GM12865 (cell line): ENCODE measurements at places on chromosomes 7 and 10.

DNA sequence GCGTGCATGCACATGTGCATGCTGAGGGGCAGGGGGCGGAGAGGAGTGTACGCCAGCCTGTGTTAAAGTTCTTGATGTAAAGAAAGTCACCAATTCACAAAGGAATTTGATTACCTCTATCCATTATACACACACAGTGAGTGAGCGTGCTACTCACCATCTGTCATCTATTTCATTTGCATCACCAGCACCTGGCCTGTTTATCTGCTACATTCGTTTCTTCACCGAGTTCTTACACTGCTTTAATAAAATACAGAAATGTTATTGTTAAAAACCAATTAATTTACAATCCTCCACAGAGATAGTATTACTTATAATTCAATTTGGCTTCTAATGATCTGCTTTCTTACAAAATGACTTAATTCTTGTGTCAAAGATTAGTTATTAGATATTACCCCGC is 32.6 kb downstream of the NEUROD6 start:
- no peak for DNase-seq

GRCh38 chr10:72244573-72245038 is 28.5 kb upstream of the ASCC1 start:
- DNase-seq = no peak

GRCh38 chr7:94571816-94572215 is 62.2 kb downstream of the CASD1 start:
- DNase-seq = no peak

- DNase-seq = no peak
Measured at GRCh38 chr10:69473304-69473990, 22.2 kb downstream of the TSPAN15 start.

DNA sequence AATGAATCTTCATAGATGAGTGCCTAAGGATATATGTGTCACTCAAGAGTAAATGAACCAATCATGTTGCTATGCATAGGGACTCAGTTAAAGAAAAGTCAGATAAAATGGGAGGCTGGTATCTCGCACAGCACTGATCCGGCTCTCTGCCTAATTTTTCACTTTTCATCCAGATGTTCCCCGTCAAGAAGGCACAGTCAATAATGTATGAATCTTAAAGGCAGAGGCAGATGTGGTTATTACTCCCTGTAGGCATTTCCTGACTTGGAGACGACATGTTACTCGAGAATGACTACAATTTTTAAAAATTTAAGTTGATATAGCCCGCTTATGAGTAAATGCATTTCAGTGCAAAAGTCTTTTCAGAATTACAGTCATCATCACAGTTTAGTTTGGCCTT is 113.6 kb downstream of the TBXAS1 start:
- DNase-seq = no peak

DNA sequence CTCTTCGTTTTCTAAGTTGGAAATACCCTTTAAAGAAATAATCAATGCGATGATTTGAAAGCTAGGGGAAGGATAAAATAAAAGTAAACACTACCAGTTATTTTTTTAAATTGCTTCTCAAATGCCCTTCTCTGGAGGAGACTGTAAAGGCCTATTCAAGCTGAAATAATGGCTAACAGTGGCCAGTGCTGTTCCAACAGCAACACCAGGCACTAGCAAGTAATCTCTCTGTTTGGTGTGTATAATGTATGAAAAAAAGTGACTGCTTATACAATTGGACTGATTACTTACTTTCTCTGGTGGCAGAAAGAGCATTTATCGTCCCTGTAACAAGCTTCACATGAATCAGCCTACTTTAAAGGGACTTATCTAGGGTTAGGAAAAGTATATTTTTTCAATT is 102.7 kb downstream of the CSTF2T start:
- no peak for DNase-seq

- DNase-seq = no peak
Measured at GRCh38 chr7:74511345-74511744, 57.6 kb downstream of the GTF2IRD1 start.
